ENCODE measurements at places on chromosomes 12 and 14.

DNA sequence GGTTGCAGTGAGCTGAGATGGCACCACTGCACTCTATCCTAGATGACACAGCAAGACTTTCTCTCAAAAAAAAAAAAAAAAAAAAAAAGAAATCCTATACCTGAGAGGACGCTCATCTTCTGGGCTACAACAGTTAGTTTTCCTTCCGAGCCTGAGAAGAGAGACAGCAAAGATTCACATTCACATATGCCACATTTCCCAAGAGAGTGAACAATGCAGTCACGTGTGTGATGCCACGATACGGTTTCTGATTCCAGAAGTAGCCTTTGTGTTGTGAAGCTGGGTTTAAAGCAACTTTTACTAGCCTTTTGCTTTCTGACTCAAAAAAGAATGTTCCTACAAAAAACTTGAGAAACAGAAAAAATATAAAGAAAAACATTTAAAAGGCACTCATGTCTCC is 19.5 kb downstream of the GCN1 start:
- DNase-seq = no peak

DNA sequence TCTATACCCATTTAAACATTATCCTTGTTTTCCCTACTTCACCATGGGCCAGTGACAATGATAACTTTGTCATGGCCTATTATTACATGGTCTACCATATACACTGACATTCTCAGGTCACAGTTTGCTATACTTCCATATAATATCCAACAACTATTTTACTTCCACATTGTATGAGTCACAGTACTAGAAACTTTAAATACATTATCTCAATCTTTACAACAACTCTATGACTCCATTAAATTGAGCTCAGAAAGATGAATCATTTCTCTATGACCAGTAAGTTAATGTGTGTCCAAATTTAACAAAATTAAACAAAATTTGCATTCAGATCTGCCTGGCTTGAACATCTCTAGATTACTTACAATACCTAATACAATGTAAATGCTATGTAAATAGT is 93.9 kb downstream of the PLEKHG7 start:
- no peak for DNase-seq

DNA sequence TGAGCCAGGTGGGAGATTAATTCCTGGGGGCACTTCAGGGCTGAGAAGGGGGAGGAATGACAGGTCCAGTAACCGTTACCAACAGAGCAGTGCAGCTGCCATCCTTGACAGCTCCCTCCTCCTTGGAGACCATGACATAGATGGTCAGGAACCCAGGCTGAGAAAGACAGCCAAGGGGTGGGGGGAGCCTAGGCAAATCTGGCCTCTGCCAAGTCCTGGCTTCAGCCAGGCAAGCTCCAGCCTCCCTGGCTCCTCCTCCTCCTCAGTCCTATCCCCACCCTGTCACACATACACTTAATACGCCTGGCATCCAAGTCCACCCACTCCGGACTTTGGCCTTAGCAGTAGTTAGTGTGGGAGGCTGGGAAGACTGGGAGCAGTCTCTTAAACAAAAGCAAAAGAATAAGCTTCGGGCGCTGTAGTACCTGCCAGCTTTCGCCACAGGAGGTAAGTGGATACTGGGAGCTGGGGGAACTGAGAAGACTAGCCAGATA is at the start of gene RDH5:
RDH5 (plus strand) TSS at position 323 of the 494 bp plus-strand sequence. CDS start 792 bp downstream, outside the sequence.
- DNase-seq = no peak

- no peak for DNase-seq
Observed at GRCh38 chr12:93043877-93044209, 114.7 kb upstream of the EEA1 start.

DNA sequence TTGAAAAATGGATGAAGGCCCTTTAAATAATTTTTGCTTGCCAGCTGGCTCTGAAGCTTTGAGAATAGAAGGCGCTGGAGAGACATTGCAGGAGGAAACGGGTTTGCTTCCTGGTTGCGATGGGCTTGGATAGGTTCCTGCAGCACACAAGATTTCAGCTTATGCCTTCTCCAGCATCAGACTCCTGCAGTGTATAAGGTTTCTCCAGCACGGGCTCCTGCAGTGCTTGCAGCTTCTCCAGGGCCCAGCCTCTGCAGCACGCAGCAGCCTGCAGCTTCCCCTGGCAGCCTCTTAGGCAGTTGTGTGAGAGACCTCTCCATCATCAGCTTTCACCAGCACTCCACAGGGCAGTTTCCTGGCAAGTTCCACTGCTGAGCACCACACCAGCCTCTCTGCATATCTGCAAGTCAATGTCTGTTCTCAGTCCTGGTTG is 78.7 kb upstream of the ZDHHC17 start:
- peak; percentile 20 for DNase-seq

DNA sequence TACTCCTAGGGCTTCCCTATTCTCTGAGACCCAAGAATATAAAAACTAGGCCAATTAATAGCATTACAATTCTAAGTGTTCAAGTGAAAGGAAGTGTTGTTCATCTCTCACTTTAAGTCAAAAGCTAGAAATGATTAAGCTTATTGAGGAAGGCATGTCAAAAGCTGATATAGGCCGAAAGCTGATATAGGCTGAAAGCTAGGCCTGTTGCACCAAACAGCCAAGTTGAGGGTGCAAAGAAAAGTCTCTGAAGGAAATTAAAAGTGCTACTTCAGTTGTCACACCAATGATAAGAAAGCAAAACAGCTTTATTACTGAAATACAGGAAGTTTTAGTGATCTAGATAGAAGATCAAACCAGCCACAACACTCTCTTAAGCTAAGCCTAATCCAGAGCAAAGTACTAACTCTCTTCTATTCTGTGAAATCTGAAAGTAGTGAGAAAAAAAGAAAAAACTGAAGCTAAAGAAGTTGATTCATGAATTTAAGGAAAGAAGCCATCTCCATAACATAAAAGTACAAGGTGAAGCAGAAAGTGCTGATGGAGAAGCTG is 68.9 kb downstream of the SLC6A15 start:
- no peak for DNase-seq

DNA sequence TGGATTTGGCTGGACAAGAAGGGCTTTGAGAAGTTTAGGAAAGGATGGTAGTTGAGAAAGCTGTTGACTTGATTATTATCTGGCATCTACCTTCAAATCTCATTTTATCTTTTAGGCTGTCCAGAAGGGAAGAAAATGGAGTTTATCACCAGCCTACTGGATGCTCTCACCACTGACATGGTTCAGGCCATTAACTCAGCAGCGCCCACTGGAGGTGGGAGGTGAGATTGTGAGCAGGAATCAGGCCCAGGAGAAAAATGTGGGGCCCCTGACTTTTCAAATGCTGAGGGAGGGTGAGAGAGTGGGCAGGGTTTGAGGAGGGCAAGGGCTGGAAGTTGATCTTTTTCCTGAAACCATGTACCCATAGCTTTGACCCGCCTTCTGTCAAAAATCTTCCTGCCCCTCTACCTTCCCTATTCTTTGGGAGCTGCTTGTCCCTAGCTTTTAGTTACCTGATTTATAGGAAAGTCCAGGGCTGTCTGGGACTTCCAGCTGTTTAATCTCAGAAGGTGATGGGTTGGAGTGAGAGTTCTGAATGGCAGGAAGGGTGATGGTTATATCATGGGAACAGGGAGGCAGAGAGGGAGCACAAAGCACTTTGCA is 134.2 kb downstream of the SMOC1 start:
- no peak for DNase-seq

DNA sequence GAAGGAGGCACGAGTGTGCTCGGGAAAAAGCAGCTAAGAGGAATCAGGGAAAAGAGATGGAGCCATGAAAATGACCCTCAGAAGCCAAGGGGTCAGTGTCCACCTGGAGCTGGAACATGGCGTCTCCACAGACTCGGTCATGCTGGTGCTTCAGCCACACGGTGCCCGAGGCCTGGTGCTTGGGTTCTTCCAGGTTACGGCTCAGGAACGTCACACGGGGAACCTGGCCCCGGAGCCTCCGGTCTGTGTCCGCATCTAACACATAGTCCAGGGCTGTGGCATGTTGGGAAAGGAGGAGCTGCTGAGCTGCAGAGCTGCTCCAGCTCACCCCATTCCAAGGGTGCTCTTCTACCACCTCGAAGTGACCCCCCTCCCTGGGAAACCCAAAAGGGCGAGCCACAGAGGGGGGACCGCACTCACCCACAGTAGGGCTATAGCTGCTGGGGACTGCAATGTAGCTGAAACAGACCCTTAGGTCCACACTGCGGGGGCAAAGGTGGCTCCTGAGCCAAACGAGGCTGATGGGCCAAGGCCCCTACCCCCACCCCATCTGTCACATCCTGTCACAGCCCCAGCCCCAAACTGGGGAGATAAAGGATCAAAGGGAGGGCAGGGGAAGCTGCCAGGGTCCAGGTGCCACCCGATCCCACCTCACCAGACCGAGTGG is 10.8 kb downstream of the ITGA7 start:
- no peak for DNase-seq

DNA sequence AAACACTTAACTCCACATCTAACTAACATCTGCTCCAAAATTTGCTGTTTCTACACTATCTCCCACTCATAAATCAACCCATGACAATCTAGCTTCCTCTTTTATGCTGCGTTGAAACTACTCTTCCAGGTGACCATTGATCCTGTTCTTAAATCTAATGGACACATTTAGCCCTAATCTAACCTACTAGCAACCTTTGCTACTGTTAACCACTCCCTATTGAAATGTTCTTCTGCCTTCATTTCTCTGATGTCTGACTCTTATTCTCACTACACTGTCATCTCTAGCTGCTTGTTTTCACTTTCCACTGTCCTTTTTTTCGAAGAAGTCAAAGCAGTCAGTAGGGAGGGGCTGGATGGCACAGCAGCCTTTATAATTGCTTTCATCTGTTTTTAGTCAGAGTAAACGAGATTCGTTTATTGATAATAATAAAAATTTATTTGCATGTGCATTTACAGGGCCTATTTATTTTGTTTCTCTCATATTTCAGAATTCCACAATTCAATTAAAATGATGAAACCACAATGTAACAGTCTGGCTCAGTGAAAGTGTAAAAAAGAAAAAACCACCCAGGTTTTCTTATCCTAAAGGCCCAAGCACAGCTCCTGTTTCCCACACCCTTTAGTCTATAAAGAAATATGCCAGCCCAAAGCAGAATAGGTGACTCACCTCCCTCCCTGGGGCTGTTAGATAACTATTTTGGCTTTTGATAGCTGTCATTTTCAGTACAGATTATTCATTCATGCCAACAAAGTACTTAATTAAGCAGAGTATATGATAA is 44.9 kb downstream of the ATP2B1 start:
- DNase-seq = no peak

GRCh38 chr12:29797565-29798355 is 14.0 kb upstream of the TMTC1 start:
- no peak for DNase-seq

- no peak for DNase-seq
Observed at GRCh38 chr12:81176796-81177195, 98.9 kb downstream of the ACSS3 start.

- DNase-seq = no peak
Observed at GRCh38 chr12:16600525-16600924, 5.4 kb downstream of the LMO3 start.

- DNase-seq = no peak
Observed at GRCh38 chr12:90151491-90152015, 442.9 kb upstream of the ATP2B1 start.
